ENCODE measurements at places on chromosomes 5 and 9.

DNA sequence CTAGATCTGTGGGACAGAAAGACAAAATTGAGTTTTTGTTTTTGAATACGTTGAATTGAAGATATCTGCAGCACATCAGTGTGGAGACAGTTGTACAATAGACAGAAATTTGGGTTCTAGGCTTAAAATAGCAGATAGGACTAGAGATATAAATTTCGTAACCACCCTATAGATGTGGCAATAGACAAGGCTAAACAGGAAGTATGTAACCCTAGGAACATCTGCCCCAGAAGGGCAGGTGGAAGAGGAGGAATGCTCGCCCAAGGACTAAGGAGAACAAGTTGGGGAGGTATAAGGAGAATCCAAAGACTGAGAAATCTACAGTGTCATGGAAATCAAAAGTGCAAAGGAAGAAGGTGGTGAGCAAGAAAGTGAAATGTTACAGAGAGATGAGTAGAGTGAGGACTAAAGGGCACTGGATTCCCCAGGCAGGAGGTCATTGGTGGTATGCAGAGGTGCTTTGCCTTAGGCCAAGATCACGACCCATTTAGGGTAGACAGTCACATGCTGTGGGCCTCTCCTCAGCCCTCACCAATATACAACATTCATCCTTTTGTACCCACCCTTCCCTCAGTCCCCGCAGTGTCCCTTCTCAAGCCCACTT is 109.1 kb upstream of the ELL2 start:
- no peak for DNase-seq

- DNase-seq = no peak
These were observed 262.3 kb downstream of the HSPA4 start for GRCh38 chr5:133314086-133314485.

DNA sequence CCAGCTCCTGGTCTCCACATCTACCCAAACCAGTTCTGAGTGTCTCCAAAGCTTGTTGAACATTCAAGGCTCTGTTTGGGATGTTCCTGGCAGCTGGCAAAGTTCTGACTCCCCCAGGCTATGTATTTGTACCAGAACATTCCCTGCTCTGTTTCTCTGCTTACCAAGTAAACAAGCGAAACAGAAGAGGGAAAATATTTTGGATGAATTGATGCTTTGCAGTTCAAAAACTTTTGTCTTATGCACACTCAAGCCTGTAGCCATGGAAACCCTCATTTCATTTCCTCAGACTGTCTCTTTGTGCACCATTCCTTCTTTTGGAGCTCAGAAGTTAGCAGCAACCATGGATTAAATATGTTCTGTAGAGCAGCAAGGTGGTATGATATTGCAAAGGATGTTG is 145.8 kb downstream of the ACTL7B start:
- DNase-seq = no peak

GRCh38 chr5:38404667-38405276 is 146.4 kb downstream of the EGFLAM start:
- DNase-seq = peak; percentile 55

DNA sequence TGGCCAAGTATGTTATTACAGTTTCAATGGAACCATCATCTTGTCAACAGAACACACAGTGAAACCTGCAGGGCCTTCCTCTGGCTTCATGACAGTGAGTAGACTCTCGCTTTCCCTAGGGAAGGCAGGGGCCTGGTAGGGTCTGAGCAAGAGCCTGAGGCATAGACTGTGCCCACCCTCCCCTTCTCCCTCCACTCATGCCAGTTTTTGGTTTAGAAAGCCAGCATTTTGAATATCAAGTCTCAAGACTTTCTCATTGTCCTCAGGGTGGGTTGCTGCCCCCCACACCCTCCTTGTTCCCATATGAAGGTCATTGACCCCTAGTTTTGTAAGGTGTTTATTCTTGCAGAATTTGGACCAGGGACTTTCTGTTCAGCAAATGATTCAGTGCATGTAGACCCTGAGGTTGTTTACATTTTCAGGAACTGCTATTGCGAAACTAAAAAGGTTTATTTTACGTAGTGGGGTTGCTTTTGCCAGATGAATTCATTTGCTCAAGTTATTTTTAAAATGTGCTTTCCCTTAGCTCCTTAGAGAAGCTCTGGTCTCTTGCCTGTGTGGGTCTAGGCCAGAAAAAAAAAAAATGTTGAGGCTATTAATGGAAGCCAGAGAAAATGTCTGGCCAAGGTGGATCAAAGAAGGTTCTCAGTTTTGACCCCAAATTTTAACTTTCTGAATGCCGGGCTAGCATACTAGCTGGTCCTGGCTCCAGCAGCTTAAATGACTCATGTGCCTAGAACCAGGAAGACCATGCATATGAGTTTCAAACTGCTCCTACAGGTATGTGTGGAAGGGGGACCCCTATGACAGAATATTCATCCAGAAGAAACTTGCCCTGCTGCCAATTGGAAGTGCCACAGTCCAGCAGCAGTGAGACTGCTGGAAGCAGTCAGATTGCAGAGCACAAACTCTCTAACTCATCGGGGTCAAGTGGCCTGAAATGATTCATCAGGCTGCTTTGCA is 10.1 kb upstream of the MOB3B start:
- DNase-seq = no peak

- no peak for DNase-seq
These were observed 14.4 kb downstream of the PDE6A start for GRCh38 chr5:149930043-149930748.

GRCh38 chr9:92740009-92740408 is 24.6 kb downstream of the BICD2 start:
- DNase-seq = no peak

DNA sequence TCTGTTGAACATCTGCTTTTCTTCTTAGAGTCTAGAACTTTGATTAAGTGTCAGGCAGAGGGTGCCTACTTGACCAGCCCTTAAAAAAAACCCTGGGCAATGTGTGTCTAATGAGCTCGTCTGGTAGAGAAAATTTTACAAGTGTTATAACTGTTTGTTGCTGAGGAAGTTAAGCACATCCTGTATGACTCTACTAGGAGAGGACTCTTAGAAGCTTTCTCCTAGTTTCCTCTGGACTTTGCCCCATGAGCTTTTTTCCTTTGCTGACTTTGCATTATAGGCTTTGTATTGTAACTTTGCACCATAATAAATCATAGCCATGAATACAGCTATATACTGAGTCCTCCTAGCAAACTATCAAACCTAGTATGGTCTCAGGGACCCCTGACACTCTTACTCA is 39.4 kb downstream of the GNG10 start:
- DNase-seq = no peak

DNA sequence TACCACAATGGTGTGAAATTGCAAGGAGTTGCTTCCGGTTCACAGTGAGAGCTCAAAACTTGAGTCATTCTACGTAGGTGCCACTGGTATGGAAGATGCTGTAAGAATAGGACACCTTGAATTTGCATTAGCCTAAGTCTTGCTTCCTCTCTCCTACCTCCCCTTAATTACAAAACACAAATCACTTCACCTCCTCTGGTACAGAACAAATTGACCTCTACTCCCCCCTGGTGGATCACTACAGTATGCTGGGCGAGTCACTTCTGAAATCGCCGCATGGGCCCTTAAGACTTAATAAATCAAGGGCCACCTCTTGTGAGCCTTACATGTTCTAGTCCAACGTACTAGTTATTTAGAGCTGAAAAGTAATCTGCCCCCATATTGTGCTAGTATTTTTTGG is 145.3 kb upstream of the SMARCA2 start:
- peak; percentile 43 for DNase-seq

GRCh38 chr5:135384898-135385297 is 14.1 kb downstream of the MACROH2A1 start:
- DNase-seq = no peak

GRCh38 chr9:19495186-19496028 is 86.6 kb downstream of the ACER2 start:
- peak; percentile 48 for DNase-seq

DNA sequence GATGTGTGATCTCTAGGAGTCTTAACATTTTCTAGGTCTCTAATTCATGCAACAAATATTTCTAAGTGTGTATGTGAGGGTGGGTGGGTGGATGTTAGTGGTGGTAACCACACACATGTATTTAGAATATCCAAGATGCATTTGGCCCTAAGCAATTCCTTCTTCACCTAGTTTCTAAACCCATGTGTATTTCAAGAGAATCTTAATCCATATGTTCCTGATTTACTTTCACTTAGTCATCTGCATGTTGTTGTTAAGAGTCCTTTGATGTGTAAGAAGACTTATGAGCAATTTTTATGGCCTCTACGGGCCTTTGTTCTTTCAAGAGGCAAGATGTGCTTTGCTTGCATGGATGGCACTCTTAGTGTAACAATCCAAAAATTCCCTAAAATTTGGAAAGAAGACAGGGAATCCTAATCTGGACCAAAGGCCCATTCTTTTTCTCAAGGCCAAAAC is 282.6 kb downstream of the SPATA31D1 start:
- no peak for DNase-seq

- no peak for DNase-seq
These were observed 67.4 kb upstream of the SHB start for GRCh38 chr9:38136386-38136785.

DNA sequence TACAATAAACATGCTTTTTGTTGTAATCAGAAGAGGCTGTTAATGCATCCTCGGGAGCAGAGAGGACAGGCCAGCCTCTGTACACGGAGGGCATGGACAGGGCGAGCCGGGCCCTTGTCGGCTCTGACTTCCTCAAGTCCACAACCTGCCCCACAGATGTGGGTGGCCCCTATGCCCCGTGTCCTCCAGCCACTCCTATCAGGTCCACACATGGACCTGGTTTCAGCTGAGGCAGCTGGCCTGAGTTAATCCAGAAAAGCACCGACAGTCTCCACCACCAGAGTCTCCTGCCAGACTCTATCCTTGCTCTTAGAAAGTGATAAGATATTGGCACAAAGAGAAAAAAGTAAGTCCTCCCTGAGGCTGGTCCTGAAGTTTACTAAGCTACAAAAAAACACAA is 52.4 kb upstream of the PHYKPL start:
- DNase-seq = no peak

DNA sequence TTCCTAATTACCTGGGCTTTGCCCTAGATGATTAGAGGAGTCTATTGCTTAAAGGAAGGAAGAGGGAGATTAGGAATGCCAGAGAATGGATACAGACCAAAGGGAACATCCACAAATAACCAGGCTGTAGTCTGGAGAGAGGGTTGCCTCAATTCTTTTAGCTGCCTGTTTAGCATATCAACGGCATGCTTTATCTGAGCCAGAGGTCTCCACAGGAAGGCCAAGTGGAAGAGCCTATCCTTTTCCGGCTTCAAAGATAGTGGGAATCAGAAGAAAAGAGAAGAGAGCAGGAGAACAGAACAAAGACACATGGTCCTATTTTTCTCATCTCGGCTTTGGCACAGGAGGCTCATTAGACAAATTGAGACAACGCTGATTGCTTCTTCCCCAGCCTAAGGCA is 142.4 kb downstream of the NMUR2 start:
- no peak for DNase-seq

DNA sequence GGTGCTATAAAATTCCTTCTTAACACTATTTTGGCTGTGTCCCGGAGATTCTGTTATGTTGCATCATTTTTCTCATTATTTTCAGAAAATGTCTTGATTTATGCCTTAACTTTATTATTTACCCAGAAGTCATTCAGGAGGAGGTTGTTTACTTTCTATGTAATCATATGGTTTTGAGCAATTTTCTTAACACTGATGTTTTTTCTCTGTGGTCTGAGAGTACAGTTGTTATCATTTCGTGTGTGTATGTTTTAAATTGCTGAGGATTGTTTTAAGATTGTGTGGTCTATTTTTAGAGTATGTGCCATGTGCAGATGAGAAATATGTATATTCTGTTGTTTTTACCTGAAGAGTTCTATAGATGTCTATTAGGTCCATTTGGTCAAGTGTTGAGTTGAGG is 498.1 kb upstream of the ZNF608 start:
- no peak for DNase-seq

DNA sequence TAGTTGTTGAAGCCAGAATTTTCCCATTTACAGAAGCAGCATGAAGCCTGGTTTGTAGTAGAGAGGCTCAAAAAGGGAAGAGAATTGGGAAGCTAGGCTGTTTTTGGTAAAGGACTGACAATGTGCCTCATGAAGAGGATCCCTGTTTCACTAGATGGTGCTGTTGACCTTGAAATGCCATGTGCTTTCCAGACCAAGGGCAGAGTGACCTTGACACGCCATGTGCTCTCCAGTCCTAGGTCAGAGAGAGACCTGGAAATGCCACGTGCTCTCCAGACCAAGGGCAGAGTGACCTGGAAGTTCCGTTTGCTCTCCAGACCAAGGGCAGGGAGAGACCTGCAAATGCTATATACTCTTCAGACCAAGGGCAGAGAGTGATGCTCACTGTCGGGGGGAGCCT is 32.0 kb downstream of the UNC13B start:
- no peak for DNase-seq
